ENCODE measurements at places on chromosomes 7 and 10.

DNA sequence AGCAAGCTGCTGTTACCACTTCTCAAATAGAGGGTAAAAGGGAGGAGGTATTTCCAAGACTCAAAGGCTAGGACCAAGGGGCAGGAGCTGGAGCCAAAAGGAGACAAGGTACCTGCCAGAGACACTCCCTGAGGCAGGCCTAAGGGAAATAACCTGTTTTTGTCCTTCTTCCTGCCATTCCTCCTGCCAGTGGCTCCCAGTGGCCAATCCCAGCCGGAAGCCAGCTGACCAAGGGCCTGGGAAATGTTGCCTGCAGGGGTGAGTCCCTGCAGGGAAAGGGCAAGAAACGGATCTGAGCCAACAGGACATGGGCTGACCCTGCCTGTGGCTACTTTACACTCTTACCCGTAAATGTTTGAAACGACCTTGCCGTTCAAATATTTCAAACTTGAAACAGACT is 3.5 kb downstream of the CYTH3 start:
- no peak for DNase-seq

GRCh38 chr7:101916041-101916800 is 98.8 kb downstream of the CUX1 start:
- no peak for DNase-seq

GRCh38 chr7:117048882-117049281 is 95.6 kb downstream of the ST7 start:
- no peak for DNase-seq

- DNase-seq: no peak
Observed at GRCh38 chr7:110988890-110989501, 101.9 kb upstream of the LRRN3 start.

- no peak for DNase-seq
Observed at GRCh38 chr10:125779403-125780327, 4.0 kb upstream of the MMP21 start.

- no peak for DNase-seq
Observed at GRCh38 chr10:18313140-18313530, 172.9 kb downstream of the CACNB2 start.

DNA sequence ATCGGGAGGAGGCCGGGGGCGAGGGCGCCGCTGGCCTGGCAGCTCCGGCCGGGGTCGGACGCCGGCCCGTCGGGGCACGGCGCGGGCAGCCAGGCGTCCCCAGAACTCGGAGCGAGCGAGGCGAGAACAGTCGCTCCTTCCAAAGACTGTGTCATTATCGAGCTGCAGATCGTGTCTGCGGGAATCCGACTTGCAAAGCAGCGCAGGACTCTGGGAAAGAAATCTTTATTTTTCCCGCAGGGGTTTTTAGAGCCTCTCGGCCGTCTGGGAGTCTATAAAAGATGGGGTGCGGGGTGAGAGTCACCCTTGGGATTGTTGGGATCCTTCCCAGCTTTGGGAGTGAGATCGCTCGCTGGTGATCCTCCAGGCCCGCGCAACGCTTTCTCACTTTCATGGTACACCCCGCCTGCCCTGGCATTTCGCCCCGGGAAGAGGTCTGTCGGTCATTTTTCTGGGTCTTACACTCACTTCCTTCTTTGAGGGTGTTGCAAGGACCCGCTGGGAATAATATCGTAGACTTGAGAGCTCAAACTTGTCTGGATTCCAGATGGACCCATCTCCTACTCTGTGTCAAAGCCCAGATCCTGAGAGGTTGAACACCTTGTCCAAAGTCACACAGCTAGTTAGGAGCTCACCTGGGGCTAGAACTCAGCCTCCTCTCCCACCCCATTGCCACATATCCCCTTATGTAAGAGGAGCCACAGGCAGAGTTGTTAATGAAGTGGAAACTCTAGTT is 1.0 kb downstream of the UBTD1 start:
- DNase-seq: peak; percentile 47

DNA sequence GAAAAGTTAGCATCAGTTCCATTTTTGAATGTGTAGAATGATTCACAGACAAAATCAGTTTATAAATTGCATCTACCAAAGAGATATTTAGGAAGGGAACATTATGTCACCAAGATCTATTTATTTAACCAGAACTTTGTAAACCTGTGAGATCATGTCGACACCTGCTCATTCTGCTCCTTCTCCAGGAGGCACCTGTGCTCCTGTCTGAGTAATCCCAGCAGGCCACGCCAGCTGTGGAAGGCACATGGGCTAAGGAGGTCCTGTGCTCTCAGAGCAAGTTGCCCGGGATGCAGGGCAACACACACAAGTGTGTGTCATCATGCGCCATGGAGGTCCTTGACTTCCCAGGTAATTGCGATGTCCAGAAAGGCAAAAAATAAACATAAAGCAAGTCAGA is 45.5 kb upstream of the ADARB2 start:
- DNase-seq: no peak

- no peak for DNase-seq
Observed at GRCh38 chr7:156192921-156193320, 380.7 kb upstream of the SHH start.

GRCh38 chr10:86300399-86300925 is 66.1 kb downstream of the GRID1 start:
- no peak for DNase-seq

GRCh38 chr7:40156988-40157387 is 22.2 kb downstream of the SUGCT start:
- peak; percentile 31 for DNase-seq

GRCh38 chr10:37856881-37857286 is 526 bp downstream of the ZNF248 start:
- peak; percentile 35 for DNase-seq

DNA sequence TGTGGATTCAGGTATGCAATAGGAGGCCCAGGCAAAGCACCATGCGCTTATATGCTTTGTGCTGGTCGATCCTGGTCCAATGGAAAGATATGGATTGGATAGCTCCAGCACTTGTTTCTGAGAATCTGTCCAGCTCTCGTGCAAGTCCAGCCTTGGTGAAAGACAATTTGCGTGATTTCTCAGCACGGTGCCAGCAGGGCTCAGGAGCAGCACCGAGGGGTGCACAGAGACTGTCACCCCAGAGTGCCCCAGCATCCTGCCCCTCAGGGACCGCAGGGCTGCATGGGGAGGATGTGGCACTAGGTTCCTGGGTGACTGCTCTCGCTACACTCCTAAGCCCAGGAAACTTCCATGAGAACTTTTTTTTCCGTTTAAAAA is 225.2 kb downstream of the WDR37 start:
- DNase-seq: no peak

DNA sequence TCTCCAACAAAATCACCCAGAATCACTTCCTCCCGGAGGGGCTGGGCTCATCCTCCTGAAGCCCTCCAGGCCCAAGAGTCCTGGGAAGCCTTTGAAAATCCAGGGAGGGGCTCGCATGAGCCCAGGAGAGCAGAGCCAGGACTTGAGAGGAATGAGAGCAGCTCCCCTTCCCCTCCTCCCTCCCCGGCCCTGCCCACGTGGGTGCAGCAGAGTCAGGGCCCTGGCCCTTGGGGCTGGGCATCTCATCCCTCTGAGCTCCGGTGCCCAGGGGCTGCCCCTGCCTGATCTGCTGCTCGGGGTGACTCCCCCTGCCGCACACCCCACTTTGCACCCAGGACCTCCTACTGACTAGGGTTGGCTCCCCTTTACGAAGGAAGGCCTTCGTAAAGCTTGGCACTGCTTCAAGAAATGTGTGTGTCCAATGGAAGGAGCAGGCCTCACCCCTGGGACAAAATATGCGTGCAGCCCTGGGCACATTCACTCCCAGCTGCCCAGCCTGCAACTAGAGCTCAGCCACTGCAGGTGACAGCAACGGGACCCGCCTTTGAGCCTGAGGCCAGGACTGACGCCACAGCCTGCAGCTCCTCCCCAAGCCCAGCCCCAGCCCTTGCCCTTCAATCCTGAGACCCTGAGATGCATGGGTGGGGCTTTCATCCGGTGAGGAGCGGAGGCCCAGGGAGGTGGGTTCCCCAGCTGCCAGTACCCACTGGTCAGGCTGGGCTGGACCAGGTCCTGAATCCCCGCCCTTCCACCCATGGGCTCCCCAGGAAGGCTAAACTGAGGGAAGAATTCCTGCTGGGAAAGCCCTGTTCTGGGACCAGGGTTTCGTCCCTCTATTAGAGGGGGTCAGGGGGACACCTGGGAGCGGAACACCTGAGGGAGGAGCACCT is 21.8 kb downstream of the PWWP2B start:
- DNase-seq: peak; percentile 96

DNA sequence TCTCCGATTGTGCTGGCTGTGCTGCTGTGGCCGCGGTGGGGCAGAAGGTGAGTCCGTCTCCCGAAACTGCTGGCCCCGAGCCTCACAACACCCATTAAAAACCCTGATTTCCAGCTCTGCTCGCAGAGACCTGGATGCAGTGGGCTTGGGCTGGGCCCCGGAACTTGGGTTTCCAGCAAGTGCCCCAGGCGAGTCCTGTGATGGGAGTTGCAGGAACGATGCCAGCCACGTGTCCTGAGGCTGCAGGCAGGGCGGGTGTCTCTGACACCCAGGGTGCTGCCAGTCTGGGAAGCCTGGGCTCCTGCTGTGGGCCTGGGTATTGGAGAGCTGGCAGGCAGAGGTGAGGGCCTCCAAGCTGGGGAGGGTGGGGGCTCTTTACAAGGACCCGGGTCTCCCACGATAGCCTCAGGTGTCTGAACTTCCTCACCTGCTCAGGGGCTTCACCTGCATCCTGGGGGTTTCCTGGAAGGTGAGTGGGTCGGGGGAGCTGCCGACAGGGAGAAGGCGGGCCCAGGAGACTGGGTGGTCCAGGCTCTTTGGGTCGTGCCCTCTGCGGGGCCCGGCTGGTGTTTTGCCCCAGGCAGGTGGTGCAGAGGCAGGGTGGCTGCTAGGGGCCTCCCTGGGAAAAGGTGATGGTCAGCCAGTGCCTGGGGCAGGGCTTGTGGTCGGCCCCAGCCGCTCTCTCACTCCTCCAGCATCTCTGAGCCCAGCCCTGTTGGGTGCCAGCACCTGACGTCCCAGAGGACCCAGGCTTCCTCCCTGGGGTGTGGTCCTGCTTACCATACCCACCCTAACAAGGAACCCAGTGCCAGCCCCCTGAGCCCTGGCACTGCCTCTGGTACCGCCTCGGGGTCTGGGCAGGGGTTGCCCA is 180.3 kb downstream of the DNAJB6 start:
- DNase-seq: no peak

GRCh38 chr10:97729014-97729413 is 7.9 kb upstream of the ZFYVE27 start:
- DNase-seq: no peak

- DNase-seq: peak; percentile 62
Observed at GRCh38 chr7:140333223-140333622, 65.1 kb downstream of the SLC37A3 start.

DNA sequence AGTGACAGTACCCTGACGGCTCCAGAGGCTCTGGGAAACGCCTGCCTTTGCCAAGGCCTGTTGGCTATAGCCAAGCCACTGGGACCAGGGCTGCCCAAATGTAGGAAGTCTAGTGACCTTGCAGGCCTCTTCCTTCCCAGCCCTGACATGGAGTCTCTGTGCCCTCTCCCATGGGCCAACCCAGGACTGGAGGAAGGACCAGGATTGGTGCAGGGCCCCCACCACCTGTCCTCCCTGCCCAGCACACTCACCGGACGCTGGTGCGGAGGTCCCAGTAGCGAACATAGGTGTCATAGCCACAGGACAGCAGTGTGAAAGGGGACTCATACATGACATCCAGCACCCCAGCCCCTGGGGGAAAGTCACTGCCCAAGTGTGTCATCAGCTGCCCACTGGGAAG is 24.0 kb downstream of the DPCD start:
- no peak for DNase-seq

GRCh38 chr7:127251465-127252376 is 1.0 kb downstream of the GRM8 start:
- DNase-seq: peak; percentile 41

DNA sequence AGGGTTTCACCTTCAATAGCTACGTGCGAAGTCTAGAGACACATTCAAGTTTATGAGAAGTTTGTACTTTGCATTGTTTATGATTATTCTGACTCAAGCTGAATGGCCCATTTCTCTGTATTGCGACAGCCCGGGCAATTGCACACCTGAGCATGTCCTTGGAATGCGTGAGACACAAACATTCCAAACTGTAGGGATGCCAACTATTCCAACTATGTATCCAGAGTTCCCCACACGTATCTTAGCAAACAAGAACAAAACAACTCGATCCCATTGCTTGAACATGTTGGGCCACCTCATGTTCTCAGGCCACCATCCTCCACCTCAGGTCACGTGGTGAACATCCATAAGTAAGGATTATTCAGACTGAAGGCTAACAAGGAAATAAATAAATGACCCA is 51.4 kb upstream of the EGFR start:
- no peak for DNase-seq

DNA sequence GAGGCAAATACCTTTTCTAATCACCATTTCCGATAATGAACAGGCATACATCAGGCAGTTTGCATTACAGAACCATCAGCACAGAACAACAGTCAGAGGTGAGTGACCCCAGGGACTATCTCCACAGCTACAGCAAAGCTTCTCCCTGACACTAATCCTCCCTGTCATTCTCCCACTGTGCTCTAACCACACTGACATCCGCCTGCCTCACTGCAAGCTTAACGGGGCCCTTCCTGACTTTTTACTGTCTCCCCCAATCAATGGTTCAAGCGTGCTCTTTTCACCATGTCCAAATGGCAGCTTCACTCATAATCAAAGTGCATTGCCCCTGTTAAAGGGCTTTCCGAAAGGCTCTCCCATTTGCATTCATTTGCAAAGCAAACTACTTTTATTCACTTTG is 196.3 kb downstream of the DNAJC1 start:
- DNase-seq: no peak

DNA sequence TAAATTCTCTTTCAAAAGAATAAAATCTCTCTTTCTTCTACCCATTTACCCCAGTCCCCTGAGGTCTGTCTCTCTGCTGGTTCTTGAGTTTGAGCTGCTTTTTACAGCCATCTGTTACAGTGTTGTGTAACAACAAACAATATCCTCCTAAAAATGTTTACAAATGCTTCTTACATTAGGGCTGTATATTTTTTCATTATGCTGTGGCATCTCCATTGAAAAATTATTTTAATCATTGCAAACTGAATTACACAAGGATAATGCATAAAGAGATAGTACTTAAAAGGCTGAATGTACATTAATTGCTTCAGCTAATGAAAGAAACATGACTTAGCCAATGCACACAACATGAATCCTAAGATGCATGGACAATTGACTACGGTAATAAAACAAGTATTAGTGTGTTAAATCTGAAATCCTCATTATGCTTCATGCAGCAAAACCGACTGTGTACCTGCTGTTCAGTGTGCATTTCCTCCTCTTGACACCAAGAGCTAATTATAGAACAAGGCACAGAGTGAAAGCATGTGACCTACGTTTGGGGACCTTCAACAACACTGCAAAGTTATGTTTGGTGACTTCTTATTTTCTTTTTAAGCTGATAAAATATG is 181.7 kb upstream of the RHOBTB1 start:
- DNase-seq: no peak

DNA sequence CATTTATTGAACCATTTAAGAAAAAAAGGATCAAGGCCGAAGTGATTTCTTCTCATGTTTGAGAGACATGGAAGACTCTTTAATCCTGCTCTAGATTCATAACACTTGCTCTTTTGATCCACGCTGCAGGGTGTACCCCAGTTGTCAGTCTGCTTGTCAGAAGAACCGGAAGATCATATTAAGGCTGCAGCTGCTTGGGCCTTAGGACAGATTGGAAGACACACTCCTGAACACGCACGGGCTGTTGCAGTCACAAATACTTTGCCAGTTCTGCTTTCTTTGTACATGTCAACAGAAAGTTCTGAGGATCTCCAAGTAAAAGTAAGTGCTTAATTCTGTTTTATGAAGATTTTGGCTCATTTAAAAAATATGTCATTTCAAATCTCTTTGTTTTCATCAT is 46.3 kb downstream of the SPAG6 start:
- DNase-seq: no peak

GRCh38 chr7:123845823-123846216 is 851 bp downstream of the HYAL4 start:
- no peak for DNase-seq
